ENCODE measurements at places on chromosomes 3 and 15. TPM values are rescaled to one million over a fixed set of nuclear protein-coding genes. Genes with fewer than 3 reads are reported as not detected.

- no peak for DNase-seq
These were observed 35.8 kb downstream of the NIPA2 start for GRCh38 chr15:22874256-22874655.

DNA sequence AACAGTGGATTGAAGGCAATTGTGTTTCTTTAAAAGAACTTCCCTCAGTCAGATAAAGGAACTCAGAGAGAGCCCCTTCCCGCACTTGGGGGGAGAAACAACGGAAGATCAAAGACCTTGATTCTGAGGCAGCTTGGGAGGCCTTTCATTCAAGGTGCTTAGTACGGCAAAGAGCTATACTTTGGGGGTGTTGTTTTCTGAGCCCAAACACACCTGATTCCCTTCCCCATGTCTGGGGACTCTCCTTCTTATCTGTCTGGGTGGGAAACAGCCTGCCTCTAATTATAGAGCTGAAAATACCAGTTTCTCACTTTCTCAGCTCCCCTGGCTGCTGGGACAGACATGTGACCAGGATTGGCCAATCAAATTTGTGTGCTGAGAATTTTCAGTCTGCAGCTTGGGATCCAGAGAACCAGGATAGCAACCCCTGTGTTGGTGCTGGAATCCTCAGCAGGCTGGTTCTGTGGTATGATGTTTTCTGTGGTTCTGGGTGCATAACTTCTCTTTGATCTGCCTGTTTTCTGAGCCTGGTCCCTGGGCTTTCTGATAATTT is 19.4 kb upstream of the IQCF6 start:
- DNase-seq = no peak

DNA sequence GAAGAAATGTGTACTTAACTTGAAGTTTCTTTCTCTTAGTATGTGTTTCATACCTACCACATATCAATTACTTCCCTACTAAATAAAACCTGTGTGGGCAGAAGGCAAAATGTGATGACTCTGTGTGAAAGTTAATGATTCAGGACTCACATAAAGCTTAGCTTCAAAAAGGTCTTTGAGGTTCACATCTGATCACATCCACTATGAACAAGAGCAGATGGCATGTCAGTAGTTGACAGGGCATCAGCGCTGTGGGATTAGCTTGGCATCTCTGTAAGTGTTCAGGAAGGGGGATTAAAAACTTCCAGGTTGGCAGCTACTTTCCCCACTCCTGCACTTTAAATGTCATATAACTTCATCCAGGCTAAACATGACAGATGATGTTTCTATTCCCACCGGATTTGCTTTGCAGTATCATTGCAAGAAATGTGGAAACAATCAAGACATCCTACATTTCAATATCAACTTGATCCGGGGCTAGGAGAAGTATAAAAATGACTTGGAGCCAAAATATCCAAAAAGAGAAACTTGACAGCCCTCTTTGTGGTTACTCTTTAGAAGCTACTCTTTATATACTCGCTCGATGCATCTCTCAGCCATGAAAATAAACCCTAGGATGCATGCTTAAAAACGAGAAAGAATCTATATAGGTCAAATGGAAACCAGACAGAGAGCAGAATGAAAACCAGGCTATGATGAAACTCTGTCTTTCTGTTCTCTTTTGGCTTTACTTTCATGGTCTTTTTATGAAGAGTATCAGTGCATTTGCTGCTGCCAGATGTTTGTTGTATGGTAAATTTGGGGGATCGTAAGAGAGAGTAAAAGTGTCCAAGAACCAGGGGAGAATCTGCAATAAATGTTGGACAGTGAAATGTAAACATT is 273.1 kb upstream of the ALCAM start:
- no peak for DNase-seq

The SLC28A1 gene
- 14.8 TPM for polyA plus RNA-seq

The RHCG gene
- 0.14 TPM for polyA plus RNA-seq

DNA sequence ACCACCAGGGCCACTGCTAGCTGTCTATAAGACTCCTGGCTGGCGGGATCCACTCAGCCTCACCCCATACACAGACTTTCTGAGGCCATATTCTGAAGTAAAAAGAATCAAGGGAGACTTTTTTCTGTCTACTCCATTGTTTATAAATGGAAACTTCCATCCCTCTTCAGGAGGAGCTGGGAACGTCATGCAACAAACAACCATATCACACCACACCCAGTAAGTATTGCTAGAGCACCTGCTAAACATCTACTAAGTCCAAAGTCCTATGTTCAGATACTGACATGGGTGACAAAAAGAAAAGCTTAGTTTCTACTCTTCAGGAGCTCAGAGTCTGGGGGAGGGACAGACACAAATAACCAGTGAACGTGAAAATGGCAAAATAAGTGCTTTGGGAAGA is 324.8 kb upstream of the ONECUT1 start:
- DNase-seq = no peak

The LRTM1 gene
- not detected for polyA plus RNA-seq

GRCh38 chr3:111675846-111676210 is 80.7 kb upstream of the ZBED2 start:
- no peak for DNase-seq
